ENCODE measurements at places on chromosomes 6 and 20. TPM values are rescaled to one million over a fixed set of nuclear protein-coding genes. Genes with fewer than 3 reads are reported as not detected.

The EDN1 gene
- 0.34 TPM for total RNA-seq

The ELOVL2 gene
- not detected for total RNA-seq

The OPRL1 gene
- 34.0 TPM for total RNA-seq

The COL9A1 gene
- not detected for total RNA-seq

The IL20RA gene
- not detected for total RNA-seq

GRCh38 chr20:52473186-52473585 is 281.6 kb upstream of the ZFP64 start:
- DNase-seq, result no peak

DNA sequence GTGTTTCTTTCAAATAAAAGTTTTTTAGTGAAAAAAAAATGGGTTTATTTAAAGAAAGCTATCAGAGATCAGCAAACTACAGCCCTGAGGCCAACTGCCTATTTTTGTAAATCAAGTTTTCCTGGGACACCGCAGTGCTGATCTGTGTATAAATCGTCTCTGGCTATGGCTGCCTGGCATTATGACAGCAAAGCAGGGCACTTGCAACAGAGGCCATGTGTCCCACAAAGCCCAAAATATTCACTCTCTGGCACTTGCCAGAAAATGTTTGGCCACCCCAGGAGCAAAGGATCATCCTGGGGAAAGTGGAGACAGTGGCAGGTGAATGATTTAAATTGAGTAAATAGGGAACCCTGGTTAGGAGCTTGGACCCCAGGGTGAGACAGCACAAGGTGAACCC is 291.6 kb downstream of the PREX1 start:
- no peak for DNase-seq

- no peak for DNase-seq
Observed at GRCh38 chr6:53369876-53370515, 21.2 kb upstream of the ELOVL5 start.
